Fibroblast of the conjunctiva (primary cell): ENCODE measurements at places on chromosomes 1 and 21.

- DNase-seq = no peak
Observed at GRCh38 chr1:218436346-218436745, 91.2 kb downstream of the TGFB2 start.

DNA sequence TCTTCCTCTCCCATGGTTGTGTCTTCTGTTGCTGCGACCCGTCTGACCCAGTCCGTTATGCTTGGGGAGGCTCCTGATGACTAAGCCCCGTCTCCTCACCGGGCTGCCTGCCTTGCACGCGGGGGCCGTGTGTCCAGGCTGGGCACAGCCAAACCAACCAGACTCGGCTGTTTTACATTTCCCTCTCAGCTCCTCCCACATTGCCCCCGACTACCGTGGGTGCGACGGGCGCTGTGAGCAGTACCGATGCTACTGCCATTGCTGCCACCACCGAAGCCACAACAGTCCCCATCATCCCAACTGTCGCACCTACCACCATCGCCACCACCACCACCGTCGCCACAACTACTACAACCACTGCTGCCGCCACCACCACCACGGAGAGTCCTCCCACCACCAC is 46.0 kb upstream of the CNTN2 start:
- DNase-seq = no peak

DNA sequence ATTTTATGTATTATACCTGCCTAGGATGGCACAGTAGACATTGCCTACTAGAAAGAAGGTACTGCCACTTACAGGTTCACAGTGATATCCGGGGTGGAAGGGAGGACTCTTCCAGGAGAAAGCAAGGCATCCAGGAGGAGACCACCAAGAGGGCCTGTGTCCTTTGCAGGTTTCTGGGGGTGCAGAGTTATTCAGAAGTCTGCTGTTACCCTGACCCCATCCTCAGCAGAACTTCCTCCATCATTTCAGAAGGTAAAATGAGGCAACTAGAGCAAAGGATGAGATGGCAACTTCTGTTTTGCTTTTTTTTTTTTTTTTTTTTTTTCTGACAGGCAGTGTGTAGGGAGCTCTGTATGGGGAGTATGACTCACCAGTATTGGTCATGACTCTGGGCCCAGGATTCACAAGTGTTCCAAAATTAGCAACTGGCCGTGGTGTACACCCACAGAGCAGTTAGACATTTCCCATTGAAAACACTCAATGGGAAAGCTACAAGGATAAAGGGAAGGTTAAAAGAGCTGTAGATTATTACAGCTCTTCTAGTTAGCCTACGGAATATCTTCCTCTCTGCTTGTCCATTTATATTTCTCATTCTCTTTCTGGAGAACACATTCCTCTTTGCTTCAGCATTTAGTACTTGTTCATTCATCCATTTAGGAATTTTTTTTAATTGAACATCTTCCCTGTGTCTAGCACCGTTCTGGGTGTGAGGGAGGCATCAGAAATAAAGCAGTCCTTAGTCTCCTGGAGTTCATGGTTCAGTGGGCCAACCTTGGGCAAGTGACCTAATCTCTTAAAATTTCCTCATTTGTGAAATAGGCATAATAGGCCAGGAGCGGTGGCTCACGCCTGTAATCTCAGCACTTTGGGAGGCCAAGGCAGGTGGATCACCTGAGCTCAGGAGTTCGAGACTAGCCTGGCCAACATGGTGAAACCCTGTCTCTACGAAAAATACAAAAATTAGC is 50.5 kb upstream of the PPP2R5A start:
- DNase-seq = peak; percentile 90

DNA sequence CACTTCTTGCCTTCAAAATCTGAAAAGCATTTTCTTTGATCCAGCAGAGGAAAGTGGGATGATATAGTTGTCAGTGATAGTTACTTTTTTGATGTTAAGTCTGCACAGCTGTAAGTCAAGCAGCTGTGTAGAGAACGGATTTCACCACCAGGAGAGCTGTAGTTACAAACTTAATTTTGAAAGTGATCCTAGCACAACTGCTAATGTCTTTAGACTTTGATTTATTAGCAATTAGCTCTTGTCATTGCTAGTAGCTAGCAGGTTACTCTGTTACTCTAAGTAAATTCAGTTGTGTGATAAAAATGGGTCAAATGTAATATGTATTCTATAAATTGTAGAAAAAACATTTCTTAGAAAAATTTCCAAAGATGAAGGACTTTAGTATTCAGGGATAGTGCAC is 46.0 kb downstream of the ALG6 start:
- no peak for DNase-seq

DNA sequence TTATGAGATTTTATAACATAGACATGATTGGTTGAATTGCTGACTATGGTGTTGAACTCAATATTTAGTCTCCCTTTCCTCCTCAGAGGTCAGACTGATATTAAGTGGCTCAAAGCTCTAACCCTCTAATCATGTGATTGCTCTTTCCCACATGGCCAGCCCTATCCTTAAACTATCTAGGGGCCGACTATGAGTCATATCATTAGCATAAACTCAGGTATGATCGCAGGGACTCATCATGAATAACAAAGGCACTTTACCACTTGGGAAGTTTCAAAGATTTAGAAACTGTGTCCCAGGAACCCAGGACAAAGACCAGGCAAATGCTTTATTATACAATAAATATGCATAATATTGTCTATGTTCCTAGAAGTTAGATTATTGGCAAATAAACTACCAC is 894.6 kb upstream of the NEGR1 start:
- no peak for DNase-seq
